Fibroblast of lung (primary cell): ENCODE measurements at places on chromosomes 7 and 10. TPM values are rescaled to one million over a fixed set of nuclear protein-coding genes. Genes with fewer than 3 reads are reported as not detected.
A peak's percentile ranks its signal among the peaks of the same experiment; 100 is the strongest.

DNA sequence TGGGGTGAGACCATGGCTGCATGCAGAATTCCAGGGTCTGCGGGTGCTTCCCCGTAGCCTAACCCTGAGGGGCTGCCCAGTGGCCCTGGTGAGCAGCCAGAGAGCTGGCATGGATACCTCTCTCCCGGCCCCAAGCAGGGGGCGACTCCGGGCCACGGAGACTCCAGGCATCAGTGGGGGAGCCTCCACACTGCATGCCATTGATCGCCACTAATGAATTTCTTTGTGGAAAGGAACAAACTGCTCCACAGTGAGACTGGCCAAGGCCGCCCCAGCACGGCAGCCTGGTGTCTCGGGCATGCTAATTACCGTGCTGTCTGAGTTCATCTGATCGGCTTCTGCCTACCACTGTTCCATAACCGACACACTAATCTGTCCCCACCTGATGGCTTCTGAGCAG, 184.4 kb downstream of the GRID1 start:
- no peak for DNase-seq
- H3K27ac ChIP-seq: no peak overlapping the region
- H3K27me3 ChIP-seq: no peaks in the 10 kb centered on the region

GRCh38 chr7:96178581-96178980, 143.3 kb downstream of the SLC25A13 start:
- H3K27ac ChIP-seq: no peak overlapping the region
- no peaks in the 10 kb centered on the region for H3K27me3 ChIP-seq
- H3K4me3 ChIP-seq: no peak overlapping the region
- H3K4me1 ChIP-seq: no peaks in the 10 kb centered on the region

DNA sequence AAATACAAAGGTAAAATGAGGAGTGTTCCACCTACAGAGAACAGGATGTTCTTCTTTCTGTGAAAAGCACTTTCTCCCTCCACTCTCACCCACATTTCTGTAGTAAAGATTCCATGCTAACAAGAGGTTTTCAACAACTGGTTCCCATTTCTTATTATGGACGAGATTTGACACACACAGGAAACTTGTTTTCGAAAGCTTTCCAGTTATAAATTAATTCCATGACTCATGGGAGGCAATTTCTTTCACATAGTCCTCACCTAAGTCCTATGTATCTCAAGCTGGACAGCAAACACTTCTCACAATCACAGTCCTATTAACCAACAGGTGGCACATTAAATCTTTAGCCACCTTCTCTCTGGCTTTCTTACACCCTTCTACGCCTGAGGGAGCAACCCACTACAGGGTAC, 24.5 kb downstream of the RAPGEF5 start:
- no peak overlapping the region for H3K4me3 ChIP-seq
- DNase-seq: no peak
- no peaks in the 10 kb centered on the region for H3K36me3 ChIP-seq
- H3K27me3 ChIP-seq: no peaks in the 10 kb centered on the region
- H3K4me1 ChIP-seq: no peaks in the 10 kb centered on the region

- no peak for DNase-seq
- H3K36me3 ChIP-seq: no peaks in the 10 kb centered on the region
- no peak overlapping the region for H3K27ac ChIP-seq
Observed at GRCh38 chr10:69096045-69096444, 8.1 kb downstream of the SRGN start.

- peaks cover 27% of the 10 kb centered on the region for H3K4me1 ChIP-seq
- H3K4me3 ChIP-seq: no peak overlapping the region
- peak overlapping the region; percentile 9 for H3K27ac ChIP-seq
- no peaks in the 10 kb centered on the region for H3K27me3 ChIP-seq
- no peaks in the 10 kb centered on the region for H3K36me3 ChIP-seq
Observed at GRCh38 chr7:73716318-73716890, 3.1 kb downstream of the STX1A start.

- no peaks in the 10 kb centered on the region for H3K27me3 ChIP-seq
- H3K4me3 ChIP-seq: peak overlapping the region; percentile 90
- peaks cover 8% of the 10 kb centered on the region for H3K4me1 ChIP-seq
- H3K36me3 ChIP-seq: no peaks in the 10 kb centered on the region
Observed at GRCh38 chr10:103192451-103193106, 493 bp downstream of the NT5C2 start.

DNA sequence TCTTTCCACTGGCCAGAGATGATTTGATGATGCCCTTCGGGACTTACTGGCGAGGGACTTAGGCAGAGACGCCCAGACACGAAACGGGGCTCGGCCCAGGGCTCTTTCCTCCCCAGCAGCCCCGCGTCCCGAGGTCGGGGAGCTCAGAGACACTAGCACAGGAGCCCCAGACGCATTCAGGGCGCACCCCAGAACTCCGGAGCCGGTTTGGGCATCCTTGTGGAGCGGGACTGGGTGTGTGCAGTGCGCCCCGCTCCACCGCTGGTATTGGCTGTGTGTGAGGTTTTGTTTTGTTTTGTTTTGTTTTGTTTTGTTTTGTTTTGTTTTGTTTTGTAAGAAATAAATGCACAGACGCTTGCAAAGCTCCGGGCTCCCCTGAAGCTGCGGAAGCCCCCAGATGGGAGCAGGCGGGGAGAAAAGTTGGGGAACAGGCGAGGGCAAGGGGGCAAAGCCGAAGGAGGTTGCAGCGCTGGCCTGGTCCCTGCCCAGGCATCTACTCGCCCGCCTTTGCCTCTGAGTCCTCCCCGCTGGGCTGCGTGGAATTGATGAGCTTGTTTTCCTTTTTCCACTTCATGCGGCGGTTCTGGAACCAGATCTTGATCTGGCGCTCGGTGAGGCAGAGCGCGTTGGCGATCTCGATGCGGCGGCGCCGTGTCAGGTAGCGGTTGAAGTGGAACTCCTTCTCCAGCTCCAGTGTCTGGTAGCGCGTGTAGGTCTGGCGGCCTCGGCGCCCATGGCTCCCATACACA, 1.9 kb upstream of the HOXA5 start:
- H3K27ac ChIP-seq: peak overlapping the region; percentile 98
- no peaks in the 10 kb centered on the region for H3K27me3 ChIP-seq
- DNase-seq: no peak
- peak overlapping the region; percentile 61 for H3K4me3 ChIP-seq
- peaks cover 26% of the 10 kb centered on the region for H3K4me1 ChIP-seq

- no peak overlapping the region for H3K27ac ChIP-seq
- H3K27me3 ChIP-seq: no peaks in the 10 kb centered on the region
Observed at GRCh38 chr7:130118294-130118693, 48.0 kb downstream of the KLHDC10 start.

DNA sequence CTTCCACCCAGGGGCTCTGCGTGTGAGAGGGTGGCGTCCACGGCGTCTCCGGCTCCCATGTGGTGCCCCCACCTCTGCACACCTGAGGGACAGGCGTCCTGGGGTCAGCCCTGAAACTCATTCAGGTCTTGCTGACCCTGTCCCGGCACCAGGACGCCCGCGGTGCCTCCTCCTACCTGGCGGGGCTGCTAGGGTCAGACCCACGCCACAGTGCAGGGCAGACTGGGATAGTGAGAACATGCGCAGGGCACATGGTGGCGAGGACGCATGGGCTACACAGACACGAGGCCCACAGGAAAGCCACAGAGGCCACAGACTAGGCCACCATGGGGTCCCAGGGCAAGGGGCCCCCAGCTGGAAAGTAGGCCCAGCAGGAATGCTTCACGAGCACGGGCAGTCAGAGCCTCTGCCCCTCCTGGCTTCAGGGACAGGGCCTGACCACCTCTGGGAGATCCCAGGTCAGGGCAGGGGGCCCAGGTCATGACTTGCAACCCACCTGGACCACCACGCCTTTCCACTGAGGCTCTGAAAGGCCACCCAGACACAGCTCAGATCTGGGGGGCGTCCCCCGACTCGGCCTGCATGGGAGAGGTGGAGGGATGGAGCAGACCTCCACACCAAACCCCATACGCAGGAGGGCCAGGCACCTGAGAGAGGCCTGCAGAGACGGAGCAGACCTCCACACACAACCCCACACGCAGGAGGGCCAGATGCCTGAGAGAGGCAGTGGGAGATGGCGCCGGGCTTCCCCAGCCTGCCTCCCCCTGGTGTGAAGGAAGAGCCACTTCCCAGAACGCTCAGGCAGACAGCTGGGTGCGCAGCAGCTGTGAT, 188.6 kb downstream of the ELFN1 start:
- H3K36me3 ChIP-seq: no peaks in the 10 kb centered on the region
- no peaks in the 10 kb centered on the region for H3K27me3 ChIP-seq
- no peak overlapping the region for H3K4me3 ChIP-seq
- DNase-seq: no peak
- no peak overlapping the region for H3K27ac ChIP-seq
- H3K4me1 ChIP-seq: peaks cover 3% of the 10 kb centered on the region

DNA sequence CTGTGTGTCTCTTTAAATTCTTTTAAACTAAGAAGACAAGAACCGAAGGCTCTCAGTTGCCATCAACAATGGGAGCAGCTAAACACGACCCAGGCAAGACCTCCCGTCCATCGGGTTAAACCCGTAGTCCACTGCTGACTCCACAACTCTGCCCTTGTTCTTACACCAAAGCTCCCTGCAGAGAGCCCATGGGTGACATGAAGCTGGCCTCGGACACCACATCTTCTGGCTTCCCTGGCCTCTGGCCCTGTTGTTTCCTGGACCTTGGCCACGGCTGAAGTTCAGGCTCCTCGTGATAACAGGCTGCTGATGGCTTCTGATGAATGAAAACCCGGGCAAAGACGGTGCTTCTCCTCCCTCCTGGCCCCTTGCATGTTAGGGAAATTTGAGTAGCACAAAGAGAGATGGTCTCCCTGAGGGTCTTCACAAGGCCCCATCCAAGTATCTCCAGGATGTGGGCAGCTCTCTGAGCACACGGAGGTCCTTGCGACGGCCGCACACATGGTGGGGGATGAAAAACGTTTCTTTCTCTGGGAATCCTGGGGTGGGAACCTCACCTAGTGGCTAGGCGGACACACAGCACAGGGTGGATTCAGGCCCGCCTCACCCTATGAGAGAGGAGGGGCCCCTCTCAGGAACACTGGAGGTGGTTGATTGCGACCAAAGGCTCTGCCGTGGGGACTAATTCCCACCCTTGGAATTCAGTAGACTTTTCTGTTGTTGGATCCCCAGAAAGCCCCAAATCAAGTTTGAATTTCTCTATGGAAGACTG, 271.1 kb downstream of the ADARB2 start:
- no peak overlapping the region for H3K4me3 ChIP-seq
- H3K4me1 ChIP-seq: no peaks in the 10 kb centered on the region
- H3K36me3 ChIP-seq: no peaks in the 10 kb centered on the region
- DNase-seq: no peak
- H3K27me3 ChIP-seq: no peaks in the 10 kb centered on the region

- H3K4me3 ChIP-seq: no peak overlapping the region
- DNase-seq: no peak
- no peaks in the 10 kb centered on the region for H3K27me3 ChIP-seq
- no peak overlapping the region for H3K27ac ChIP-seq
- H3K36me3 ChIP-seq: no peaks in the 10 kb centered on the region
Observed at GRCh38 chr7:4861227-4861626, 603 bp downstream of the PAPOLB start.

GRCh38 chr7:134351424-134351823, 34.7 kb upstream of the SLC35B4 start:
- no peak overlapping the region for H3K4me3 ChIP-seq
- H3K36me3 ChIP-seq: no peaks in the 10 kb centered on the region
- H3K27ac ChIP-seq: no peak overlapping the region
- H3K4me1 ChIP-seq: no peaks in the 10 kb centered on the region
- DNase-seq: no peak

DNA sequence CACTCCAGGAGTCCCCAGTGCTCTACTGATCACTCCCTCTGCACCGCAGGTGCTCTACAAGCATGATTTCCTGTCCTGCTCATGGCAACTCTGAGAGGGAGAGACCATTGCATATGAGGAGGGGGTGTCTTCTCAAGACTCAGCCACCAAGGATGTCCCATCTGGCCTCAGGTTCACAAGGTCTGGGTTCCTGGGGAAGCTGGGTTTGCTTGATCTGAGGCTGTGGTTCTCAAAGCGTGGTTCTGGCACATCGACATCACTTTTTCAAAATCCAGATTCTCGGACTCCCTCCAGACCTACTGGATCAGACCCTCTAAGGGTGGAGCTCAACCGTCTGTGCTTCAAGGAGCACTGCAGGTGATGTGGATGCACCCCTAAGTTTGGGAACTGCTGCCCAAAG, 247.5 kb downstream of the PLXNA4 start:
- H3K4me1 ChIP-seq: no peaks in the 10 kb centered on the region
- no peak for DNase-seq
- H3K27ac ChIP-seq: no peak overlapping the region
- H3K27me3 ChIP-seq: no peaks in the 10 kb centered on the region

- peaks cover 2% of the 10 kb centered on the region for H3K36me3 ChIP-seq
- H3K4me3 ChIP-seq: no peak overlapping the region
- H3K27ac ChIP-seq: no peak overlapping the region
- no peak for DNase-seq
Observed at GRCh38 chr10:79378647-79379511, 31.6 kb downstream of the PPIF start.

- H3K4me3 ChIP-seq: no peak overlapping the region
- DNase-seq: peak; percentile 52
- H3K27ac ChIP-seq: no peak overlapping the region
- no peaks in the 10 kb centered on the region for H3K36me3 ChIP-seq
- no peaks in the 10 kb centered on the region for H3K27me3 ChIP-seq
Observed at GRCh38 chr10:62594093-62594520, 210.4 kb upstream of the ADO start.

DNA sequence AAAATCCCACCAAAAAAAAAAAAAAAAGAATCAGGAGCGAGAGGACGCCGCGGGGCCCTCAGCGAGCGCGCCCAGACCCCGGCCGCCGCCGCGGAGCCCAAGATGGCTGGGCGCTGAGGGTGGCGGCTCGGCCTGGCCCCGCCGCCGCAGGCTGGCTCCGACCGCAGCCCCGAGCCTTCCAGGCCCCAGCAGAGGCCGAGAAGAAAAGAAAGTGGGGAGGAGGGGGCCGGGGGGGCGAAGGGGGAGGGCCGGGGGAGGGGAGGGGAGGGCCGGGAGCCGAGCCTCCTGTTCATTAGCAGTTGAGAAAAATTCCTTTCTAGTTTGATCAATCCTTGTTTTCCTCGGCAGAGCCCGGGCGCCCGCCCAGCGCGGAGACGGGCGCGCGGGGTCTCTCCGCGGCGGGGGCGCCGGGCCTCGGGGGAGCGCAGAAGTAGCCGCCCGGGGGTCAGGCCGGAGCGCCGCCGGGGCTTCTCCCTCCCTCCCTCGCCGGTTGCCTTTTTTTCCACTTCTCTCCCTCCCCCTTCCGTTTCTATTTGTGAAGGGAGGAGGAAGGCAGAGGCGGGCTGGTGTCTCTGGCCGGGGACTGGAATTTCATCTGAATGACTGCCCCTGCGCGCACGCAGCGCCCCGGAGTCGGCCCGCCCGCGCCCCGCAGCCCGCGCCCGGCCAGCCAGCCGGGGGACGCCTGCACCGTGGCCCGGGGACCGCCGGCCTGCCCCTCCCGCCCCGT, 778 bp upstream of the TRIM8 start:
- peaks cover 11% of the 10 kb centered on the region for H3K4me1 ChIP-seq
- H3K27me3 ChIP-seq: no peaks in the 10 kb centered on the region
- peak; percentile 76 for DNase-seq
- H3K27ac ChIP-seq: peak overlapping the region; percentile 94
- peak overlapping the region; percentile 81 for H3K4me3 ChIP-seq

Gene PVRIG
- total RNA-seq: not detected in 2 replicates

Gene TEX47
- not detected in 2 replicates for total RNA-seq

Gene ANKRD7
- 2.3 and 2.8 TPM in 2 replicates for total RNA-seq

Gene CASP7
- total RNA-seq: 23.1 and 28.9 TPM in 2 replicates

Gene ARHGEF35
- 0.51 and 5.4 TPM in 2 replicates for total RNA-seq
